ENCODE measurements at places on chromosomes 16 and 17.

GRCh38 chr17:82047379-82047778, 4.2 kb downstream of the RFNG start:
- DNase-seq: no peak

- no peak for DNase-seq
Measured at GRCh38 chr17:14730821-14731220, 429.9 kb downstream of the HS3ST3B1 start.

- DNase-seq: no peak
Measured at GRCh38 chr16:84313921-84314320, 19.2 kb downstream of the WFDC1 start.

DNA sequence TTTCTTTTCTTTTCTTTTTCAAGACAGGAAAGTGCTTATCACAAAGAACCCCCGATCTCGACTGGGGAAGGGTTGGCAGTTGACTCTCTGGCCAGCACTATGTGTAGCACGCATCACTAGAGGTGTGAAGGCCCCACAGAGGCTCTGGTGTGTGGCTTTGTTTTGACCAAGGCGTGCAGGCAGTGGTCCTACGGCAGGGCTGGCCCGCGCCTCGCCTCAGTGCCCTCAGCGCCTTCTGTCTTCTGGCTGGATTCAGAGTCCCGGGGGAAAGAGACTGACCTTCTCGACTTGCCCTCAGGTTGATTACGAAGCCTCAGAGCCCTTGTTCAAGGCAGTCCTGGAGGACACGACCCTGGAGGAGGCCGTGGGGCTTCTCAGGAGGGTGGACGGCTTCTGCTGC, 18.7 kb downstream of the SGSH start:
- DNase-seq: no peak

DNA sequence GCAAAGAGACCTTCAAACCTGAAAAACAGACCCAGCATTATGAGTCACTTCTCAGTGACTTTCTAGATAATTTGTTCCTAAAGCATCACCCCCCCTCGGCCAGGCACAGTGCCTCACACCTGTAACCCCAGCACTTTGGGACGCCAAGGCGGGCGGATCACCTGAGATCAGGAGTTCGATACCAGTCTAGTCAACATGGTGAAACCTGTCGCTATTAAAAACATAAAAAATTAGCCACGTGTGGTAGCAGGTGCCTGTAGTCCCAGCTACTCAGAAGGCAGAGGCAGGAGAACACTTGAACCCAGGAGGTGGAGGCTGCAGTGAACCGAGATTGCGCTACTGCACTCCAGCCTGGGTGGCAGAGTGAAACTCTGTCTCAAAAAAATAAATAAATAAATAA, 24.3 kb upstream of the RNPS1 start:
- DNase-seq: no peak

DNA sequence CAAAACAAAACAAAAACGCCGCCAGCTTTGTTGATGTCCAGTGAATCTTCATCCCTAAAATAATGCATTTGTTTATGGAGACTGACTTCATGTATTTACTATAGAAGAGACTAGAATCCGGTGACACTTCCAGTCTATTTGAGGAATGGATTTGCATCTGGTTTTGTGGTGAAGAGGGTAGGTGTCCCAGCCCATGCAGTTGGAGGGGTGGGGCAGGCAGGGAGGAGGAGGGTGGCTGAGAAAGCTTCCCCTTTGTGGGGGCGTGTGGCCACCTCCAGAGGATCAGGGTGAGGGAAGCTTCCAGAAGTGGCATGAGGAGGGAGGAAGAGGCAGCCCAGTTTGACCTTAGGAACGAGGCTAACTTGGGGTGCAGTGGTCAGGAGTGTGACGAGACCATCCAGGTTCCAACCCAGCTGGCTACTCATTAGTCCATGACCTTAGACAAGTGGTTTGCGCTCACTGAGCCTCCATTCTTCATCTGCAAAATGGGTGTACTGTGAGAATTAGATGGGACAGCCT, 69.5 kb downstream of the CMIP start:
- DNase-seq: no peak

- no peak for DNase-seq
Measured at GRCh38 chr16:993731-994130, 12.2 kb downstream of the SOX8 start.

- no peak for DNase-seq
Measured at GRCh38 chr16:58462997-58463941, 36.7 kb upstream of the NDRG4 start.

GRCh38 chr17:12993631-12994030, 24.2 kb downstream of the ELAC2 start:
- no peak for DNase-seq

- no peak for DNase-seq
Measured at GRCh38 chr17:3529817-3530741, 27.5 kb downstream of the TRPV3 start.

GRCh38 chr16:75580-76501, 2.2 kb upstream of the MPG start:
- DNase-seq: no peak

DNA sequence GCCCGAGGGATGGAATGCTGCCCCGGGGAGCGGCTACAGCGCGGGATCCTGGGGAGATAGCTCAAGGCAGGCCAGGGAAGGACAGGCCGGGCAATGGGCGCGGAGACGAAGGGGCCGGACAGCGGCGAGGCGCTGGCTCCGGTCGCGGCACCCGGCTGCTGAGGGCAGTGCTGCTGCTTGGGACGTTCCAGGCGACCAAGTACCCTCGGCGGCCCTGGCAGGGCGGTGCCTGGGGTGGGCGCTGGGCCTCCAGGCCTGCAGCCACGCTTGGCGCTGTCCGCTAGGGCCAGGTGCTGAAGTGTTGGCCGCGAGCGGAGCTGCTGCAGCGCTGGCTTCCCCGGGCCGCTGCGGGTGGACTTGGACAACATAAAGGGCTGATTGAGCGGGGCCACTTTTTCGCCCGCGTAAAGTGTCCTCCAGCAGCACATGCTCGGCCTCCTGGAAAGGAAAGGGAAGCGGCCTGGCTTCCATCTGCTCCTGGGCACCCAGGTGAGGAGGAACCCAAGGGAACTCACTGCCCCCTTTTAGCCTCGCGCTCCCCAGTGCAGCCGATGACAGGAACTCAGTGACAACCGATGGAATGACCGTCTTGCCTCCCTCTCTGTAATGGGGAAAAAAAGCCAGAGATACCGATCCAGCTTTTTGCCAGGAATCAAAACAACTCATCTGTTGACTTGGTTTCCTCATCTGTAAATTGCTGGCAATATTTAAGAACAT, 23.7 kb downstream of the CLEC3A start:
- DNase-seq: no peak

DNA sequence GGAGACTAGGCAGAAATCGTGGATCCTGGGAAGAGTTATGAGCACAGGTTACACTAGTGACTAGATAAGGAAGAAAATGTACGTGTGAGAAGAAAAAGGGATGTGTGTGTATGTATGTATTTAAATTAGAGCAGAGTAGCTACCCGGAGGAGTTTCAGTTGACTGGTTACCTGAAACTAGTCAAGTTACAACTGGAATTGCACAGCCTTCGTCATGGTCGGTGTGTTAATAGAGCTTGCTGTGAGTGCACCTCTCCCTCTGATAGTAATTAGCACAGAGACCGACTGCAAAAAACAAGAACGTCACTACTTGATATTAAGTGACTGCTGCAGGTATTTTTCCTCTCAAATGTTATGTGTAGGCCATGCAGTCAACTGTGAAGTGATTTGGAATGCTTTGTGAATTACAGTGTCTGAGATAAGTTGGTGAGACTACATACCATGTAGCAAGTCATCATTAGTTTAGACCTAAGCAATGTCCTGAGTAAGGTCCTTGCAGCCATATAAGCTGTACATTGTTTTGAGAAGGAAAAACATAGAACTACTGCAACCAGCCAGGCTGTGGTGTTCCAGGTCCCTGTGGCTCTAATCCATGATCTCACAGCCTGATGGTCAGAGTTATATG, 95.7 kb downstream of the WNT3 start:
- no peak for DNase-seq

GRCh38 chr17:31663576-31663975, 195.5 kb downstream of the COPRS start:
- DNase-seq: no peak

- no peak for DNase-seq
Measured at GRCh38 chr17:64009571-64010402, 10.6 kb downstream of the ICAM2 start.

DNA sequence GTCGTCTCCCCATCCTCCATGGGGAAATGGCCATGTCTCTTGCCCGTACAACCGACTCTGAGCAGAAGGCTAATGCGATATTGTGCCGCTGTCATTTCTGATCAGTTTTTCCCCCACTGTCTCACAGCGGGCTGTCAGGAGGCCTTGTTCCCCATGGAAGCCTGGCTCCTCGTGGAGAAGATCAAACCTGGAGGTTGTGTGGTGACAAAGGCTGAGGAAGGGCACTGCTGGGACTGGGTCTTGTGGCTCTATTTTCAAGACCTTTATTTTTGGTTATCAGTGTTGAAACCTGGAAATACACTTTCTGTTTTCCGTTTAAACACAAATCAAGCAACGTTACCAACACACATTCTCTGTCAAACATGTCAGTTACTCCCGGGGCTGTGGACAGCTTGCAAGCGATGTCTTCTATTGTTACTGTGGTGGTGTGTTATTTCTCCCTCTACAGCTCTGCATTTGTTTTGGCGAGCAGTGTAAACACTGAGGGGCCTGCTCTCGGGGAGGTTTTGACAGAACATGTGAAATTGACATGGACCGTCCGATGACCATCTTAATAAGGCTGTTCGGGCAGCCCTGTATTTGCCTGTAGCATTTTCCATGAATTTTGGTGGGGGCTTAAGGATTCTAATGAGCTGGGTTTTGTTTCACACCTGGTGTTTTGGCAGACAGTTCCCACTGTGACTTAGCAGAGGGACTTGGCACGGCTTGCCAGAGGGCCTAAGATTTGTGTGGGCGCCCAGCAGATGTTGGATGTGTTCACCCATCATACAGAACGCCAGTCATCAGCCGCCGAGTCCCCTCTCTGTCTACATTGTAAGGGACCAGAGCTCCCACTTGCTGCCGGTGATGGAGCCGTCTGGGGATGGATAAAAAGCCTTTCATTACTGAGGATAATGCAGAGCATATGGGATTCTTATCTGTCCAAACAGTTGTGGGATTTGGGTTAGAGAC, 12.5 kb downstream of the RBFOX1 start:
- no peak for DNase-seq

DNA sequence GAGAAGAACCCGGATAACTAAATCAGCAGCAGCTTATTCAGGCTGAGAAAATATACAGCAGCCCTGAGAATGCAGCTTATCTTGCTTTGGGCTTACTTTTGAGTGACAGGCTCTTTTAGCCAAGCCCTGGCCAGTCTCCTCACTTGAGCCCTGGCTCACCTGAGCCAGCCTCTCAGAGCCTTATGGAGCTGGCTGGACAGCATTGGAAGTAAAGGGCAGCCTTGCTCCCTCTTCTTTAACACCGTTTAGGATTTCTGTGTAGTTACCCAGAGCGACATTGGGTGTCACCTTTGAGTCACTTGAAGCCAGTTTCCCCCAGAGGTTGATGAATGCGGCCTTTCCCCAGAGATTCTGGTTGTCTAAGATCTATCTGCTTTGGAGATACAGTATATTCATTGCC, 7.7 kb upstream of the NPIPB2 start:
- DNase-seq: no peak

GRCh38 chr16:77414752-77415231, 20.0 kb downstream of the ADAMTS18 start:
- DNase-seq: peak; percentile 41

All from NCI-H2029 treated with DMSO at 0.1 percent for 48 hours (cell line).